ENCODE measurements at places on chromosomes 4 and X.

DNA sequence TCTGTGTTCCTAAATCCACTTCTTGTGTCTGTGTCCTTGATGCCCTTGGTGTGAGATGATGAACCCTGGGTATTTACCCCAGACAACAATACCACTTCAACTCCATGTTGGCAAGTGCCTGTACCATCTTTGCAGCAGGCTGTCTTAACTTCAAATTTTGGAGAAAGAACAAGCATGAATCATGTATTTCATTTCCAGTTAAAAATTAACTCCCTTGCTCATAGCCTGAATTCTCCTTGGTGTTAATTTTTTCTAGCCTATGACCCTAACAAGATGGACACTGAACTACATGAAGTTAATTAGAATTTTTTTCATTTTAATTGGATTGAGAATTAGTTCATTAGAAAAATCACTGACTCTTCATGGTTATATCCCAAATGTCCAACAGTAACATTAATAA lies 267.8 kb upstream of the INTU start:
- DNase-seq = no peak

DNA sequence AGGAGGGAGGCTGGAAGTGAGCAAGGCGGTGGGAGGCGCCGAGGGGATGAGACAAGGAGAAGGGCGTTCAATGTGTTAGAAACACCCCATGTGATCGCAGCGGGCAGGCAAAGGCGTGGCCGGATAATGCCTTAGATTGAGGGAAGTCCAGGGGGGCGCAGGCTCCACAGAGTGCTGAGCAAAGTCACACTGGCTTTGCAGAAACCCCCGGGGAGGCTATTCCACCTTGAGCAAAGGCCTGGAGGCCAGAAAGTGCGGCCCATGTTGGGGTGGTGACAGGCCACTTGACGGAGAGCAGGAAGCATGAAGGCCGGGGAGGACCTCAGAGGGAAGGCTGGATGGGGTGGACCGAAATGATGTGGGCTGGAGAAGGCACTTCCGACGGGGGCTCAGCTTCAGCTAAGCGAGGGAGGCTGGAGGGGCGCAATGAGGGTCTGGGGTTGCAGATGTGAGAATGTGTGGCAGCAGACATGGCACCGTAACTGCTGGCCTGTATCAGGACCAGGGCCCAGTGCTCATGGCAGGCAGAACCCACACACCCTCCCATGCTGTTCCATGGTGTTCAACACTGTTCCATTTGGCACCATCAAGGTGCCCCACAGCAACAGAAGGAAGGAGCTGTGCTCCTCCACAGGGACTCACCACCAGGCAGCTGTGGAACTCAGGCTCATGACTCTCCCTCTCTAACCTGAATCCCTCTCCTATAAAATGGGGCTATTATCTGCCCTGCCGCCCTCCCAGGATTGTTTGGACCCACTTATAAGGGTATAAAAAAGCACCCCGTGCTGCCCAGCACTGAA lies 50.3 kb downstream of the HMX1 start:
- no peak for DNase-seq

DNA sequence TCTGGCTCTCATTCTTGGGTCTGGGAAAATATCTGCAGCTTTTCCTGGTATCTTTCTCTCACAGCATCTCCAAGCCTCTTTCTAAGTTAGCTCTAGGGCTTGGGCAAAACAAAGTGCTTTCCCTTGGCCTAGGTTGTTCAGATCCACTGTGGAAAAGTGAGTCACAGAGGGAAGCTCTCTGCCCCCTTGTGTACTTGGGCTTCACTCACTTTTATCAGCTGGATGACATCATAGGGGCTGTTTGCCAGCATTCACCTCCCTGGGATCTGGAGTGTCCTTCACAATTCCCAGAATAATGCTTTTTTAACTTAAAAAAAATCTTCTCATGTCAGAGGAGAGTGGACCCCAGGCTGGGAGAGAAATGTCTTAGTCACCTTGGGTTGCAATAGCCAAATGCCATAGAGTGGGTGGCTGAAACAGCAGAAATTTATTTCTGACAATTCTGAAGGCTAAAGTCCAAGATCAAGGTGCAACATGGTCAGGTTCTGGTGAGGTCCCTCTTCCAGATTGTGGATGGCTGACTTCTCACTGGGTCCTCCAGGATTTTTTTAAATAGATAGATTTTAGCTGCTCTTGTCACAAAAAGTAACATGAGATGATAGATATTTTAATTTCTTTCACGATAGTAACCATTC lies 247.8 kb downstream of the SH2D1A start:
- DNase-seq = no peak

DNA sequence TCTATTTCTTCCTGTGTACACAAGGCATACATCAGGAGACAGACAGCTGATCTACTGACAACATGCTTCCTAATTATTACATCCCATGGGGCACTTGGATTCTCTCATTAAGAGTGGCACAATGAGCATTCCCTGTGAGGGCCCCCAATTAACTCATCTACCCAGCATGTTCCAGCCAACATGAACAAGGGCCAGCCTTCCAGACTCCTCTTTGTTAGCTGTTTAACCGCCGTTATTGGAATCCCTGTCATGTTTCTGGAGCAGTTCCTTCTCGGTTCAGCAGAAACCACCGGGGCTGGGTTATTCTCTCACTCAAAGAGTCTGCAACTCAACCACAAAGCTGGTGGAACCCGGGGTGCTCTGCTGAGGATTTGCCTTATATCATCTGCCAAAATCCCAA lies 9.9 kb upstream of the GPM6B start:
- no peak for DNase-seq

DNA sequence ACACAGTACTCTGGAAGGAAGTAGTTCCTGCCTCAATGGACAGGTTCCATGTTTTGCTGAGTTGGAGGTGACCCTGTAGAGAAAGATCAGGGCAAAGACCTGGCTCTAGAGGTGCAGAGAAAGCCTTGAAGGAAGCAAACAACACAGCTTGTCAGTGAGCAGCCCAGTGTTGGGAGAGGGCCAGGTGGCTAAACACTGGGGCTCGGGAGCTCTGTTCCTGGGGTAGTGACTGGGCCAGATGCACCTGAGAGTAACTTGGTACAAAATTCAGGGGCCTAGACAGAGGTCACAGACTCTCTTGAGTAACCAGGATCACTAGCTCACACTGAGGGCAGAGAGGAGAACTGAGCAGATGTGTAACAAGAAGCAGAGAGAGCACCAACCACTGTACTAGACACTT lies 138.4 kb upstream of the NALF2 start:
- DNase-seq = no peak

- peak; percentile 24 for DNase-seq
Measured at GRCh38 chr4:111854494-111855087, 290.7 kb upstream of the FAM241A start.

DNA sequence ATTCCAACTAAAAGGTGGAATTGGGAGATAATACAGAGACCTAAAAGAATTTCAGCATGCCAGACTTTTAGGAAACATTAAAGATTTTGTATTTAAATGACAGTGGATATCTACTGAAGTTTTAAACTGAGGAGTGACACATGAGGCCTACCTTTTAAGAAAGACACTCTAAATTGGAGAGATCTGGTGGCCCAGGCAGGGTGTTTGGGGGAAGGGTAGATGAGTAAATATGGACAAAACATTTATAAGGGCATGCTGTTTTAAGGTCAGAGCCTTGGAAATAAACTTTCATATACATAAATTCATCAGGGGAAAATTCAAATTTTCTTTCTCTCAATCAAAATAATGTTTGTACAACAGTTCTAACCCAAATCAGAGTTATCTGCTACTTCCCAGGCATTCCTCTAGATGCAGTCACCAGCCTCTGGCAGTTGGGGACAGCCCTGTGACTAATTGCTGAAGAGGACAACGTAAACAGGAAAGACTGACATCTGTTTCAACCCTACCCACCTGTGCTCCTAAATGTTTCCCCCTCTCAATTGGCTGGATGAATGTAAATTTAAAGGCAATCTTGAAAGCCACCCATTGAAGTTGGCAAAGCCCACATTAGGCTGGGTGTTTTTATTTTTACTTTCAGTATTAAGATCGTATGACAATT lies 1646.9 kb upstream of the ADGRL3 start:
- DNase-seq = peak; percentile 48

GRCh38 chrX:46991664-46992063 lies 79.4 kb downstream of the JADE3 start:
- DNase-seq = no peak

GRCh38 chr4:102453827-102454226 lies 47.3 kb upstream of the NFKB1 start:
- no peak for DNase-seq

GRCh38 chrX:10582215-10582733 lies 38.1 kb downstream of the MID1 start:
- DNase-seq = no peak

DNA sequence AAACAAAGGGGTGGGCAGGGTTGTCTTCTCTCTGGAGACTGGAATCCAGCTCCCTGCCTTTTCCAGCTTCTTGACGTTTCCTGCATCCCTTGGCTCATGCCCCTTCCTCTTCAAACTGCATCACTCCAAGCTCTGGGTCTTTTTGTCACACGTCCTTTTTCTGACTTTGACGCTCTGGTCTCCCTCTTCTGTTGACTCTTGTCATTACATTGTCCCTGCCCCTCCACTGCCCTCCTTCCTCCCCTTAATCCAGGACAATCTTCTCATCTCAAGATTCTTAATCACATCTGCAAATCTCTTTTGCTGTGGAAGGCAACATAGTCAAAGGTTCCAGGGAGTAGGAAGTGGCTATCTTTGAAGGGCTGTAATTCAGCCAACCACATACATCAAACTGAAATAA lies 178.3 kb downstream of the TMA16 start:
- DNase-seq = no peak

Measured in NCI-H510A treated with DMSO at 0.1 percent for 48 hours (cell line).